ENCODE measurements at places on chromosomes 11 and 22. TPM values are rescaled to one million over a fixed set of nuclear protein-coding genes. Genes with fewer than 3 reads are reported as not detected.

Gene IFITM1
- total RNA-seq, result 45.6 TPM

Gene OR56A4
- total RNA-seq, result not detected

GRCh38 chr11:61019037-61019831 is 47.8 kb downstream of the CD6 start:
- H3K27ac ChIP-seq, result no peak overlapping the region
- H3K27me3 ChIP-seq, result peaks cover 88% of the 10 kb centered on the region
- H3K36me3 ChIP-seq, result no peaks in the 10 kb centered on the region
- no peak for DNase-seq
- H3K4me3 ChIP-seq, result no peak overlapping the region

- no peak for DNase-seq
- no peak overlapping the region for H3K4me3 ChIP-seq
- no peaks in the 10 kb centered on the region for H3K27me3 ChIP-seq
- H3K4me1 ChIP-seq, result no peaks in the 10 kb centered on the region
These were observed 2190.5 kb upstream of the RAG2 start for GRCh38 chr11:38788561-38788960.

DNA sequence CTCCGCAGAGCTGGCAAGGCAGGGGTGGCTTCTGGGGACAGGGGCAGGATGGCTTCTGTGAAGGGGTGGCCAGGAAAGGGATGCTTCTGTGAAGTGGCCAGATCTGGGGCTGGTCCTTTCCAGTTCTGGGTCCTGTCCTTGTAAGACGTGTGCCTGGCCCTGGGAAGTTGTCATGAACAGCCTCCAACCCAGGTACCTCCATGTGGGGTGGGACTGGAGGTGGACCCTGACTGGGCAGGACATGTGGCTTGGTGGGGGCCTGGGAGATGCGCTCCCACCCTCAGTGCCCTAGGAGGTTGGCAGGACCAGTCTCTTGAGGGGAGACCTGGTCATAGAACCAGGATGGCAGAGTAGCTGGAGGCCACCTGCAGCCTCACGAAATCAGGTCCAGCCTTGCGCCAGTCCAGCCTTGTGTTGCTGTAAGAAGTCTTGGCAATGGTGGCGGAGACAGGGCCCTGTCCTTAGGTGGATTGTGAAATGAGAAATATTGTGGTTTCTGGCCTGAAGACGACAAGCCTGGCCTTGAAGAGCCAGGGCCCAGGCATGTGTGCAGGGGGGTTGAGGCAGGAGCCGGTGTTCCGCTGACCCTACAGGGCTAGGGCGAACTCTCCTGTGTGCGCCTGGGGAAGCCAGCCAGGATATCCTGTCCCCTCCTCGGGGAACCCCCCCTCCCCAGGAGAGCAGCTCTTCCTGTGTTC is 2.6 kb downstream of the KCNQ1 start:
- no peak overlapping the region for H3K27ac ChIP-seq
- peaks cover 11% of the 10 kb centered on the region for H3K36me3 ChIP-seq
- H3K4me3 ChIP-seq, result no peak overlapping the region
- H3K27me3 ChIP-seq, result peaks cover 18% of the 10 kb centered on the region

- no peak overlapping the region for H3K4me3 ChIP-seq
- no peak overlapping the region for H3K27ac ChIP-seq
- DNase-seq, result no peak
- no peaks in the 10 kb centered on the region for H3K4me1 ChIP-seq
- peaks cover 21% of the 10 kb centered on the region for H3K27me3 ChIP-seq
These were observed 7.2 kb downstream of the SHISA8 start for GRCh38 chr22:41907436-41908401.

Data from Calu3 (cell line).